ENCODE measurements at places on chromosomes 1 and 21.

- DNase-seq: peak; percentile 50
These were observed 67.5 kb upstream of the CD1D start for GRCh38 chr1:158112994-158113758.

DNA sequence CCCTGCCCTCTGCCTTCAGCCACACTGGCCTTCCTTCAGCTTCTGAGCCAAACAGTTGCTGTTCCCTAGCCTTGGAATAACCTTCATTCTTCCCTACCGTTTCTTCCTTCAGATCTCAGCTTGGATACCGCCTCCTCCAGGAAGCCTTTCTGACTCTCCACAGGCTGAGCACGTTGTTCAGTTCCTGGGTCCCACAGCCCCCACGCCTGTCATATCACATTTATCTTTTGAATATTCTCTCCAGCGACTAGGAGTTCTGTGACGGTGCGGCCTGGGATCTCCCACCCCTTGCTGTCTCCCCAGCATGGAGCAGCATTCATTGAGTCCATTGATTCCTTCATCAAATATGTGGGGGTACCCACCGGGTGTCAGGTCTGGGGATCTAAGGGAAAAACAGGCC, 39.2 kb downstream of the EPHA2 start:
- no peak for DNase-seq

- no peak for DNase-seq
These were observed 12.2 kb downstream of the ADSS2 start for GRCh38 chr1:244439391-244440032.

DNA sequence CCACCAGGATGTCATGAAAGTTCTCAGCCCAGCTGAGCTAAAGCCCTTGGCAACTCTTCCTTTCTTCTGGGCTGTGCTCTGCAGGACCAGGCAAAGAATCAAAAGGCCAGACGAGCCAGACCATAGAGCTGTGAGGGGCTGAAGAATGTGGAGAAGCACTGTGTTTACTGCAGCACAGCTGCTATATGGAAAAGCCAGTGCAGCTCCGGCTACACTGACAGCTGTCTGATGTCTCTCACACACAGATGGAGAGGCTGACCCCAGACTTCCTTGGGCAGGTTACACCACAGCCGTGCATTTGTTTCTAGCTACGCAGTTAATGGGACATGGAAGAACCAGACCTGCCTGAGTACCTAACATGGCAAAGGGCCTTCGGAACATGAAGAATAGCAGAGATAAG, 40.3 kb downstream of the CD247 start:
- DNase-seq: no peak

- peak; percentile 29 for DNase-seq
These were observed 34.7 kb upstream of the SCCPDH start for GRCh38 chr1:246689409-246690008.

- no peak for DNase-seq
These were observed 103.9 kb upstream of the EDN2 start for GRCh38 chr1:41588334-41588875.

DNA sequence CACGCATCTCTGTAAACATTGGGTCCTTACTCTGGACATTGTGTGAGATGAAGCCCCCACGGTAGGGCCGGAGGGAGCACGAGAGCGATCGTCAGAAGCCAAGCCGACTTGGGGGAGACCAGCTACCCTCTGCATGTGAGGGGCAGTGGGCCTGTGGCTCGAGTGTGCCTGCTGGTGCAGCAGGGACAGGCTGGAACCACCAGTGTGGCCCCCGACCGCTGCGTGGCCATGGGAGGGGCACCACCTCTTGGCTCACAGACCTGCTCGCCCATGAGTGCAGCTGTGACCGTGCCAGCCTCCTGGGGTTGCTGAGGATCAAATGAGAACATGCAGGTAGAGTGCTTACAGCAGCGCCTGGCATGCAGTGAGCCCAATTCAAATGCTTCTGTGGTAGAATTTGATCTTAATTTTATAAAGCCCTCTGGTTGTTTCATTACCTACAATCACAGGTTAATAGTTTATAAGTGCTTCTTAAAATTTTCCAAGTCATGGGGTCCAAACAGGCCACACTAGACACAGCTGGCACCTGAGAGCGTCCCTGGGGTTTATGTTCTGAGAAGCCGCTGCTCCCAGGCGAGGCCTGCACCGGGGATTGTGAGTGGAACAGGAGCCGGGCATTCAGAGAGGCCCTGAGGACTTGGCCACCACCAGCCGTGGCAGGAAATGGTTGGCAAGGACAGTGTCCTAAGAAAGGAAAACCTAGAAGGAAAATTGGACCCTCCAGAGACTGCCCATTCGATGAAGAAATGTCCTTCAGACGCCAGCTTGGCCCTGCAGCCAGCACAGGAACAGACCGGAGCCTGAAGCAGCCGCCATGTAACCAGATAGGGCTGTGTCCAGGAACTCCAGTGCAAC, 22.6 kb upstream of the ADARB1 start:
- DNase-seq: no peak

- no peak for DNase-seq
These were observed 124.5 kb downstream of the PTPRC start for GRCh38 chr1:198763298-198763714.

DNA sequence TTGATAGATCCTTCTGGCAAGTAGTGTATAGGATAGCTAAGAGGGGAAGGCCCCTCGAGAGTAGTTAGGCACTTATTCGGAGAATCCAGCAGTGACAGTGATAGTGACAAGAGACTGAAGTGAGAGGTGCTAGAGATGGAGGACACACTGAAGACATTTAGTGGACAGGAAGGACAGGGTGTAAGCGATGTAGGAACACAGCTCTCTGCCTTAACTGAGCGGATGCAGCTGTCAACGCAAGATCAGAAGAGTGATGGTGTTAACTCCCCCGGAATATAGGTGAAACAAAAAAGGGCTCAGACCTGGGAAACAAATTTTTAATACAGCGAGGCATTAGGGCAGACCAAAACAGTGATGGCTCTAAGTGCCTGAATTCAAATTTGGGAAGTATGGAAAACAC, 15.8 kb downstream of the SOD1 start:
- no peak for DNase-seq

DNA sequence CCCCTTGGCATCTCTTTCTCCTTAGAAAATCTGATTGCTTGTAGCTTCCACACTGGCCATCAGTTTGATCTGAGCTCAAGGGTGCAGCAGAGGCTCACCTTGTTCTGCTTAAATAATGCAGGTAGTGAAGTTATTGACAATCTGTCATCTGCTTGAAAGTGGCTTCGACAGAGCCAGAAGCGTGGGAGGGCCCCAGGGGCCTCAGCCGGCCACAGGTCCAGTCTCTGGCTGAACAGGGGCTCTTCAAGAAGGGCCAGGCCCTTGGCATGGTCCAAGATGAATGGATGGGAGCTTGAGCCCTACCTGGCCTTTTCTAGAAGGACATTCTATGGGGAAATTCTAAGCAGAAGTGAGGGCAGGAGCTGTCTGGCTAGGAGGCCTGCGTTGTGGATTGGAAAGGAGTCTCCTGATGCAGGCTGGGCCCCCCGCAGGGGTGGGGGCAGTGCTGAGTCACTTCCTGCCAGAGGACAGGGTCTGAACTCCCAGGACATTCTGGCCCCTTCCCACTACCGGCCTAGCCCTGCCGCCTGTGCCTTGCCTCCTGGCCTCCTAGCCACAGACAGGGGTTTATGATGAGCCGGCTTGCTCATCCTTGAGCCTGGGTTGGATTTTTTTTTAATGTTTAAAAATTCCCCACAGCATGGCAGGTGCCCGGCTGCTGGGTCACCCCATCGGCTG, 162.3 kb upstream of the VAMP3 start:
- no peak for DNase-seq

GRCh38 chr1:105416261-105416660, 1640.2 kb upstream of the PRMT6 start:
- no peak for DNase-seq

GRCh38 chr1:36448530-36449056, 1.7 kb downstream of the OSCP1 start:
- DNase-seq: no peak

DNA sequence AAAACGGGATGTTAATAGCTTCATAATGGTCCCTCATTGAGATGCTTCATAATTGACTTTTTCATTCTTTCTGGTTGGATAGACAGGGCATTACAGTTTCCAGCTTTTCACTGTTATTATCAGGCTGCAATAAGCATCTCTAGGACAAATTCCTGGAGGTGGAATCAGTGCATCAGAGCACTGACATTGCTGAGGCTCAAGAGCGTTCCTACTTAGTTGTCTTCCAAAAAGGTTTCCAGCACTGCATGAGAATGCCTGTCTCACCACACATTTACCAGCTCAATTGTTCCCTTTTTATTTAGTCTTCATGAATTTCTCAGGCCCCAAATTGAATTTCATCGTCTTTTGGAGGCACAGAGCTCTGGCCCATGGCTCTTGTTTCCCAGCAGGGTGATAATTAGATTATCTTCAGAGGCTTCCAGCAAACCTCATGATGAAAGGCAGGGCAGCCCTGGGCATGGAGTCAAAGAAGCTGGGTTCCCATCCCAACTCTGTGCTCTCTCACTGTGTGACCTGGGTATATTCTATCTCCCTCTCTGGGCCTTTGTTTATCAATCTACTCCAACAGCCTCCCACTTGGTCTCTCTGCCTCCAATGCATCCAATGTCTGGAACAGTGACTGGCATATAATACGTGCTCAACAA, 451.4 kb downstream of the PTPRU start:
- DNase-seq: no peak

DNA sequence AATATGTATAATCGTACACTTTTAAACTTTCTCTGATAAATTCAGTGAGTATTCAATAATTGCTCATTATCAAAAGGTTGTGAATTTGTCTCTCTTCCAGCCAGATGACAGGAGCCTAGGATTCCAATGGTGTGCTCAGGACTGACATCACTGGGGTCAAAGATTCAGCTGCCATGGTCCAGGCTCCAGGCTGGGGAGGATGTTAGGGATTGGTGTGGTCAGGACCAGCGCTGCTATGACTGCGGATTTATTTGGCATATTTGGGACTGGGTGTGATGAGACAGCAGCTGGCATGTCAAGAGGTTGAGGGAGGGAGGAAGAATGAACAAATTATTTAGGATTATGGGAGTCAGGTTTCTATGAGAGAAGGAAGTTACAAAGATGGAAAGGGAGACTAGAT, 48.2 kb upstream of the ABCA4 start:
- no peak for DNase-seq

GRCh38 chr1:100382657-100383056, 30.4 kb downstream of the CDC14A start:
- DNase-seq: no peak

DNA sequence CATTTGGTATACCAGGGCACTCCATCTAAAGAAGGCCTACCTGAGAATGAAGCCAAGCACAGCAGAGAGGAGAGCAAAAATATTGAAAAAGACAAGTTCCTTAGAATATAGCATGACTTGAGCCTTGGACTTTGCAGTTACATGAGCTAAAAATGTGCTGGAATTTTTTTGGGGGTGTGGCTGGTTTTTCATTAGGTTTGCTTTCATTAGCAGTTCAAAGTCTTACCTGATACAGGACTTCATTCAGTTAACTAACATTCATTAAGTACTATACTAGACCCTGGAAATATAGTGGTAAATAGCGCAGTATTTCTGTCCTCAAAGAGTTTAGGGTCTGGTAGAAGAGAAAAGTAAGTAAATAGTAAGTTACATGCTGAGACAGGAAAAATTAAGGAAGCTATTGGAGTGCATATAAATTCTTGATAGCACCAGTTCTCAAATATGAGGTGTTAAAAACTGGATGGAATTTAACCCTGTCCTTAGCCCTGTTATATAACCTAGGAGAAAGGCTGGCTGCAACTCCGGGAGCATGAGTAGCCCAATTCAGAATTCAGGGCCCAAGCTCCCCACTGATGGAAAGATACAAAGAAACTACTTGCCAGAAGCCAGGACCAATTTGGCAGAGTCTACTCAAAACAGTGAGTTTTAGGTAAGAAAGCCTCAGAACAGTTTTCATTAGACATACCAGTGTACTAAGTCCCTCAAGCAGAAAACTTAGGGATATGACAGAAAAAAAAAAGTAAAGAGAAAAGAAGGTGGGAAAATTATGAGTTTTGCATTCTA, 3.1 kb upstream of the DOCK7 start:
- no peak for DNase-seq

DNA sequence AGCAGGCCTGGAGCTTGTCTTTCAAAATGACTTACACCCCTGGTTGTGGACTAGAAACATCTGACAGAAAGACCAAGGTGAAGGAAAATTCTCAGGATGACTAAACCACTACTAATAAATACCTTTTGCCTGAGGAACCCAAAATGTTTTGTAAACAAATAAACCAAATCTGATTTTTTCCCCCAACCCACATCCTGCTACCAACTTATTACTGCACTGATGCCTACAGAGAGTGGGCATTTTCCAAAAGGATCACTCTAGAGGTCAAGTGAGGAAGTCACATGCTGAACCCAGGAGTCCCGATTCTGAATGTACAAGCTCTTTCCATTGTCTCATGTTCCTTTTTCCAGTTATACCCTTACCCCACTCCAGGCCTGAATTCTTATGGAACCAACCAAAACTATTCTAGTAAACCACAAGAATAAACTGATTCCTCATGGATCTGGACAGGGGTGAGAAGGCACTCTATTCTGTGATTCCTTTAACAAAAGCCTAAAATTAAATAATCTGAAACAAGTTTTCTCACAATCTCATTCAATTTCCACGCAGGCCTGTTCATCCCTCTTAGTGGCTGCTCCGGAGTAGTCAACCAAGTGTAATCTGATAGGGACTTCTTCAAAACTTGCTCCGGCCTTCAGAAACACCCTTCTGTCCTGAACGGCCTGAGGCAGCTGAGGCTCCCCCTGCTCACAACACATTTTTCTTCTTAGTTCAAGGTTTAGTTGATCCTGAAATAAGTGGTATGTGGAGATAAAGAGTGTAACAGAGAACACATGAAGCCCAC, 1.4 kb downstream of the PI4KB start:
- no peak for DNase-seq

DNA sequence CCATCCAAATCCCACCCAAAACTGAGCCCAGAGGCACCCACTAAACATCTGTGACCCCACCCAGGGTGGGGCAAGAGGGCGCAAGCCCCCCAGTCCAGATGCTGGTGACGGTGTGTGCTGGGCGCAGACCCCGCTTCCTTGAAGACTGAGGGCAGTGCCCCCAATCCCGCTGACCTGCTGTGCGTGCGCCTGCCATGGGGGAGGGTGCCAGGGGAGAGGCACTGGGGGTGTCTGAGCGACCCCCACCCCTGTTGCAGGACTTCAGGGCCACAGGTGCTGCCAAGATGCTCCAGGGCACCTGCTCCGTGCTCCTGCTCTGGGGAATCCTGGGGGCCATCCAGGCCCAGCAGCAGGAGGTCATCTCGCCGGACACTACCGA, 13.3 kb downstream of the COL6A2 start:
- no peak for DNase-seq

DNA sequence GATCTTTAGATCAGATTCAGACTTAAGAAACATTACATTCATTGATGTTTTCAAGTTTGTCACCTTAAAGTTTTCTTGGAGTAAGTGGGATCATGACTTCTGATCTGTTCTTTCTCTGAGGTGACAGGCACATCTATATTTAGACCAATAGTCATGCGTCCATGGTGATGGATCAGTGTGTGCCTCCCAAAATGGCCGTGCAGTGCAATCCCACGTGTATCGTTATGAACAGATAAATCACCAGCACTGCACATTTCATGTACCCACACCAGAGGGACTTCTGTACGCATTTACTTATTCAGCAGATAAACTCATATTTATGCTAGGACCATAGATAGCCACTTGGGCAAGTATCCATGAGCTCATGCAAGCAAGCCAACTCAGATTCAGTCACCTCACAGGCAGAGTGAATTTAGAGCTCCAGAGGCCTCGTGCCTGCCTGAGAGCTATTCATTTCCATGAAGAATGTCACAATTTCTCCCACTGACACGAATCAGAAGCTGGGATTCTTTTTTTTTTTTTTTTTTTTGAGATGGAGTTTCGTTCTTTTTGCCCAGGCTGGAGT, 13.9 kb upstream of the WDR26 start:
- no peak for DNase-seq
